Activated gamma-delta T cell (primary cell): ENCODE measurements at places on chromosomes 16 and 17.
A peak's percentile ranks its signal among the peaks of the same experiment; 100 is the strongest.

GRCh38 chr17:8619294-8619693, 11.2 kb downstream of the MYH10 start:
- DNase-seq: no peak

DNA sequence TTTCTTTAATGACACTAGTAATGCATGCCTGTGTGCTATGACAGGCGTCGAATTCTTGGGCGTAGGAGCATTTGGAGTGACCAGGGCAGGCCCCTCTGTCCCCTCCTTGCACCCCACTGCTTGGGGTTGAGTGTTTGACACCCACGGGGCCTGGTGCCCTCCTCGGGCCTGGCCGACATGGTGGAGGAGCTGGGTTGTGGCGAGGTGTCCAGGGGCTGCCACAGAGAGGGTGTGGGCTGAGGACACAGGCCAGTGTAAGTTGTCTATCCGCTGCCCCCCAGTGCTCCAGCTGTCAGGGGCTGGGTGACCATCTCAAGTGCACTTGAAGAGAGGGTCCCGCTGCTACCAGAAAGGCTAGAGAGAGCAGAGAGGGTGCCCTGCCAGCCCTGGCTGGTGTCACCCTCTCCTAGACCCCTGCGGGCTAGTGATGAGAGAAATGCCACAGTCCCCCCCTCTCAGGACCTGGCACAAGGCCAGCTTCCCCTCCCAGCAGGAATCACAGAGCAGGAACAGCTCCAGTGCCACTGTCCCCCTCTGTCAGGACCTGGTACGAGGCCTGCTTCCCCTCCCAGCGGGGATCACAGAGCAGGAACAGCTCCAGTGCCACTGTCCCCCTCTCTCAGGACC, 30.5 kb downstream of the MGRN1 start:
- no peak for DNase-seq

- DNase-seq: no peak
These were observed 1.4 kb downstream of the COTL1 start for GRCh38 chr16:84616515-84616914.

DNA sequence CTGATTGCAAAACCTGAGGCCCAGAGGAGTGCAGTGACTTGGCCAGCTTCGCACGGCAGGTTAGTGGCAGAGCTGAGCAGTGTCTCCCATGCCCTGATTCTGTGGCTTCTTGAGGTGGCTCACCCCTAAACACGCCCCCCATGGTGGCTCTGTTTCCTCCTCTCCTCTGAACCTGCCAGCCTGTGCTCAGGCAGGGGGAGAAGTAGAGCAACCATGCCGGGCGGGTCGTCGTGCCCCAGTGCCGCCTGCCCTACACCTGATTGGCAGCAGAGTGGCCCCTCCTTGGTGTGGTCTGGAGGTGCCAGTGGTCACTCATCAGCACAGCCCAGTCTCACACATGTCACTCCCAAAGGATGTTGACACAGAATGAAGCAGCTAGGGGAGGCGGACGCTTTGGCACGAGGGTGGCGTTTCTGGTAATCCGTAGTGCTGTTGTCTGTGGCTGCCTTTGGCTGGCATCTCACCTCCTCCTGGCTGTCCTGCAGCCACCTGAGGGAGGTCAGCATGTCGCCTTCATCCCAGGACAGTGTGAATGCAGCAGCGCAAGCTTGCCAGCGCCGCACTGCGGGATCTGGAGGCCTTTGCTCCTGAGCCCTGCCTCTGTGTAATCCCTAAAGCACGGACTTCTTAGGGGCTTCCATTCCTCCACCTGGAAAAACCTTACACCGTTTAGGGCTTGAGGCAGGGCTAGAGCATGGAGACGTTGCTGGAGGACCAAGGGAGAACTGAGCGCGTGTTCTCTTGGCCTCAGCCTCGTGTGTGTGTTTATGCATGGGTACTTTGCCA, 294.7 kb downstream of the SEC14L1 start:
- no peak for DNase-seq

DNA sequence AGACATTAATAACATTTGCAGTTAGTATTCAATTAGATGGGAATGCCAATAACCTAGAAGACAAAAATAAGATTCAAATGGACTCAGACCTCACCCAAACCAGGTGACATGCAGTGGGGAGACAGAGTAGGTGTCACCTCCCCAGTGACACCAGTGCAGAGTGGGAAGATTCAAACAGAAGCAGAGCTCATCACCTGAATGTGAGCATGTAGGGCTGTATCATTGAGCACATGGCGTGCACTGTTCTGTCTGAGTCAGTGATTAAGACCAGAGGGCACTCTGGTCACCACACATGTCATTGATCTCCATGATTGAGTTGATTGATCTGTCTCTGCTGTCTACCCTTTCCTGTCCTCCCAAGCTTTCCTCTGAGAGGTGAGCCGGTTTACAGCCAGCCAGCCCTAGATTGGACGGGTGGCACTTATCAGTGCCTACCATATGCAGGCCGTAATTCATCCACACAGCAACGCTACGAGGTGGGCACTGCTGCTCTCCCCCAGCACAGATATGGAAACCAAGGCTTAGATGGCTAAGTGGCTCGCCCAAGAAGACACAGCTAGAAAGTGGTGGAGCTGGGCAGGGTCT, 34.0 kb downstream of the RHBDL3 start:
- no peak for DNase-seq

- DNase-seq: no peak
These were observed 119.5 kb downstream of the PMP22 start for GRCh38 chr17:15145621-15146020.

- peak; percentile 16 for DNase-seq
These were observed 926 bp downstream of the MYH10 start for GRCh38 chr17:8629371-8630226.

DNA sequence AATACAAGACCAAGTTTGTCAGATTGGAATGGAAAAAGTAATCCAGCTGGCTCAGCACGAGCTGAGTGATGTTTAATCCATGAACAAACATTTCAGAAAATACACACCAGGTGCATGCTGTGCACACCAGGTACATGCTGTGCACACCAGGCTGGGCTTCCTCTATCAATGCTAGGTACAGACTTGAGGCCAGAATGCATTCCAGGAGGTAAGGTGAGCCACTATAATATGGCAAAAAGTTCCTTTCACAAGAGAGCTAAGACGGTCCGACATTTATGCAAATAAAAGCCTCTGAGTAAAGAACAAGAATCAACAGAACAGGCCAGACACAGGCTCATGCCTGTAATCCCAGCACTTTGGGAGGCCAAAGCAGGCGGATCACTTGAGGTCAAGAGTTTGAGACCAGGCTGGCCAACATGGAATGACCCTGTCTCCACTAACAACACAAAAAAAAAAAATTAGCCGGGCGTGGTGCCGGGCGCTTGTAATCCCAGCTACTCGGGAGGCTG, 128.2 kb downstream of the ZNF778 start:
- no peak for DNase-seq

DNA sequence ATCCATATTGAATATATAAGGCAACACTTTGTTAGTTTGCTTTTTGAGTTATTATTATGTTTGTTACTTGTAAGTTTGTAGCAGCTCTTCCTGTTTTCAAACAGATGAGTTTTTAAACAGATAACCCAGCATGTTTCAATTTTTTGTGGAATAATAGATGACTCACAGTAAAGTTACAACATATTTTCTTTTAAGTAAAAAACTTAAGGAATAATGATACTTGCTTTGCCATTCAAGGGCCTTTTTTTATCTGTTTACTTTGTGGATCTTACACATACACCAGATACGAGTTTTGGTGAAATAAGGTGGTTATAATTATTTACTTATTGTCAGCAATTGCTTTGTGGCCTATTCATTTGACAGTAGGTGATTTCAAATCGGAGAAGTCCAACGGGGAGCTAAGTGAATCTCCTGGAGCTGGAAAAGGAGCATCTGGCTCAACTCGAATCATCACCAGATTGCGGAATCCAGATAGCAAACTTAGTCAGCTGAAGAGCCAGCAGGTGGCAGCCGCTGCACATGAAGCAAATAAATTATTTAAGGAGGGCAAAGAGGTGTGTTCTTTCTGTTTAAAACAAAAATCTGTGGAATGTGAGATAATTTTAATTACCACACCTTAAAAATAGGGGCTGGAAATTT, 66.3 kb downstream of the BPTF start:
- DNase-seq: no peak

DNA sequence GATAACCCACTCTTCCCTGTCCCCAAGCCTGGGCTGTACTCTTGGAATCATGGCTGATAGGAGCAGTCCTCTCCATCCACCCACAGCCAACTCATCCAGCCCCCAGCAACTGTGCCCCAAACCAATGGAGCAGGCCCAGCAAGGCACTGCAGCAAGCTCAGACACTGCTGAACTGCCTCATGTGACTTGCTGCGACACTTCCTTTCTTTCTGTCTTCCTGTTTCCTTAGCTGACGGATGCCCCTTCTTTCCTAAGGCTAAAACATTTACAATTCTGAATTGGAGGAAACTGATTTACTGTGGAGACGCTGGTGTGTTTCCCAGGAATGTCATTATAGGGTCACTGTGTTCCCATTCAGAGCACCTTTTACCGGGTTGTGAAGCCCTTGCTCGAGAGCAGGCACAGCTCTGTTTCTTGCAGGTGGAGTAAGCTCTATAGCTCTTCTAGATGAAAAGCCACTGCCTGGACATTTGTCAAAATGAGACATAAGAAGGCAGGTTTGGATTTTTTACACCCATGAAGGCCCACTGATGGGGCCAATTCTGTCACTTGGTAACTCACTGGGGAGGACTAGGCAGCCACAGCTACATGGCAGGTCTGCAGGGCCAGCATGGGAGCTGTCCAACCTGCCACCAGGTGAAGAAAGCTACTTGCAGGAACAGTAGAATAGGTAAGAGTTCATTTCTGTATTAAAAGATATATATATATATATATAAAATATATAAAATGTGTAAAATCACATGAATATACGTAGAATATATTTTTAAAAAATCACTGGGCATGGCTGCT, 27.4 kb downstream of the TMEM11 start:
- DNase-seq: no peak

GRCh38 chr16:85965125-85965524, 66.2 kb downstream of the IRF8 start:
- DNase-seq: no peak

- no peak for DNase-seq
These were observed 40.2 kb downstream of the TSC2 start for GRCh38 chr16:2087748-2088631.

- DNase-seq: no peak
These were observed 33.3 kb downstream of the CDRT15 start for GRCh38 chr17:14203388-14203787.

DNA sequence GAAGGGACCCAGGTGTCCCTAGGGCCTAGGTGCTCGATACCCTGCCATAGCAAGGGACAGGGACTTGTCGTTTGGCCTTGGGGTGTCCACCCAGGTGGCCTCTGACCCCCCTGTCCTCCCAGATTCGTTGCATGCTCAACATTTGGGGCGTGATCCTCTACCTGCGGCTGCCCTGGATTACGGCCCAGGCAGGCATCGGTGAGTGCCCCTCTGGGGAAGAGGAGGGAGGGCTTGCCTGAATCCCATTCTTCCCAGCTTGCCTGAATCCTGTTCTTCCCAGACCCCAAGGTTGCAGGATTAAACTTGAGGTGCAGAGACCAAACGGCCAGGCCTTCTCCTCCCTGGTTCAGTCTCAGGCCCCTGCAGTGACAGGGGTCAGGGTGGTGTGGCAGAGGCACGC, 3.2 kb downstream of the SLC12A3 start:
- no peak for DNase-seq

DNA sequence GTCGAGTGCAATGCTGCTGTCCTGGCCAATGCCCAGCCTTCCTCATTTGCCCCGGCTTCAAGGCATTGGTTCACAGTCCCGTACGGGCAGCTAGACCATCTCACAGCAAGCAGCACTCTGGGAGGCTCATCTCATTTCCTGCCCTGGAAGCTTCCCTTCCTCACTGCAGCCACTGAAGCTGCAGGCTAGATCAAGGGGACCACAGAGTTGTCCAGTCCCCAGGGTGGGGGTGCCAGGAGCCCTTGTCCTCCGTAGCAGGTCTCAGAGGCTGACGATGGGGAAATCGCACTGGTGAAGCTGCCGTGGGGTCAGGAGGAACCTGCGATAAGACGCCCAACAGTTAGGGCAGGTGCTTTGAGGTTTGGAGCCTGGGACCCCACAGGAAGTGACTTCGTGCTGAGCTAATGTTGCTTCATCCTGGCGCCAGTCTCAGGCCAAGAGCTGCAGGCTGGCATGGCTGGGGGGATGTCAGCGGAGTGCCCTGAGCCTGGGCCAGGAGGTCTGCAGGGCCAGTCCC, at the start of gene SPNS3:
SPNS3 (plus strand) TSS at position 426 of the 517 bp plus-strand sequence; CDS start at position 454, 28 bp downstream.
- no peak for DNase-seq

DNA sequence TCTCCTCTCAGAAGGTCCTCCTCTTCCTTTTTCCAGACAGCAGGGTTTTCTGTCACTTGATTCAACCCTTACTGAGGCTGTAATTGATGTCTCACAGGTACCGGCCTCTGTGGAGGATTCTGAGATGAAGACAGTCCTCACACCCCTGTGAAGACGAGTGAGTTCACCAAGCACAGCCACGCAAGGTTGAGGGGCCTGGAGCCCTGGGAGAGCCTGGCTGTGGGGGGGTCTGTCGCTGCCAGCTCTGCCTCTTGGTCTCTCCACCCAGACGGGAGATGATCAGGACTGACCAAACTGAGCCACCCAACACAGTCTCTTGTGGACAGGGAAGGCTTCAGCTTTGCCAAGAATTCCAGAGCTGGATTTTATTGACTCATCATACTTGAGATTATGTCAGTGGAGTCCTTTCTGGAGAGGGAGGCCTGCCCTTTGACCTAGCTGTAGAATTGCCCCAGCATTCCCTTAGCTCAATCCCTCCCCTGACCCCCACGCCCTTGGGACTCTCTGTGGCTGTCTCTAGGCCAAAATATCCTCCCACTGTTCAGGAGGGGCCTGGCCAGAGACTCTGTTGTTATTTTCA, 51.1 kb upstream of the CRHR1 start:
- DNase-seq: no peak

GRCh38 chr17:47862621-47863440, 11.9 kb upstream of the SP6 start:
- DNase-seq: no peak

- DNase-seq: no peak
These were observed 86.4 kb downstream of the GAS7 start for GRCh38 chr17:10111907-10112452.

- no peak for DNase-seq
These were observed 36.5 kb upstream of the DHRS7B start for GRCh38 chr17:21089933-21090901.

- no peak for DNase-seq
These were observed 4.1 kb upstream of the FOXF1 start for GRCh38 chr16:86505899-86506864.

GRCh38 chr16:70158261-70158939, 15.2 kb upstream of the CLEC18C start:
- DNase-seq: no peak

- DNase-seq: no peak
These were observed 65.1 kb downstream of the SDR42E1 start for GRCh38 chr16:81946206-81946605.

DNA sequence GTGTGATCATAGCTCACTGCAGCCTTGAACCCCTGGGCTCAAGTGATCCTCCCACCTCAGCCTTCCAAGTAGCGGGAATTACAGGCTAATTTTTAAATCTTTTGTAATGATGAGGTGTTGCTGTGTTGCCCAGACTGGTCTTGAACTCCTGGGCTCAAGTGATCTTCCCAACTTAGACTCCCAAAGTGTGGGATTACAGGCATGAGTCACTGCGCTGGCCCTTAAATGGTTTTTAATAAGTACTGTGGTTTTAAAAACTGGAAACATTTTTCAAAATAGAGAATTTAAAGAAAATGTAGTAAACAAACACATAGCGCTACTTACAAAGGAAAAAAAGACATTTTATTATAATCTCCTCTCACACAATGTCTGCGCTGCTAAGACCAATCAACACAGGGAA, 32.2 kb downstream of the MARCHF10 start:
- DNase-seq: no peak

GRCh38 chr17:74778960-74779359, 2.8 kb upstream of the NAT9 start:
- DNase-seq: no peak

- DNase-seq: no peak
These were observed 6.0 kb downstream of the ZCCHC14 start for GRCh38 chr16:87486713-87487247.
